ENCODE measurements at places on chromosomes 2 and 18. TPM values are rescaled to one million over a fixed set of nuclear protein-coding genes. Genes with fewer than 3 reads are reported as not detected.

RESP18 gene
- not detected for total RNA-seq

CEBPZOS gene
- 54.4 TPM for total RNA-seq

LYPD6 gene
- 0.14 TPM for total RNA-seq

TFPI gene
- 19.6 TPM for total RNA-seq

DNA sequence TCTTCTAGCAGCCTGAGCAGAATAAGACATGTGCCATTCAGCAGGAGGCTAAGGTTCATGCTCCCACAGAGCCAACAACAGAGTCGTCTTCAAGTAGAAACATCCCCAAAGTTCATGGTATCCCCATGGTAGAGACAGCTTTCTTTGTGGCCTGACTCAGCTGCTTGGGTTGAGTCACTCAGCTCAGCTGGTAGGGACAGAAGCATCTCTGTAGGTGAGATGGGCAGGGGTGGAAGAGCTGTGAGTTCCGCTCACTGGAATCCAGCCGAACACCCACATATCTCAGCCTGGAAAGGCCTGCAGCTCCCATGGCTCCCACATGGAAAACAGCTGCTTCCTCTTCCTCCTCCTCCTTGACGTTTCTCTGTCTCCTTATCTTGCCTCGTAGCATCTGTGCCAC is 792.7 kb downstream of the RNF144A start:
- no peak for DNase-seq
- no peaks in the 10 kb centered on the region for H3K27me3 ChIP-seq
- no peaks in the 10 kb centered on the region for H3K4me1 ChIP-seq
- H3K27ac ChIP-seq: no peak overlapping the region
- no peaks in the 10 kb centered on the region for H3K36me3 ChIP-seq

DNA sequence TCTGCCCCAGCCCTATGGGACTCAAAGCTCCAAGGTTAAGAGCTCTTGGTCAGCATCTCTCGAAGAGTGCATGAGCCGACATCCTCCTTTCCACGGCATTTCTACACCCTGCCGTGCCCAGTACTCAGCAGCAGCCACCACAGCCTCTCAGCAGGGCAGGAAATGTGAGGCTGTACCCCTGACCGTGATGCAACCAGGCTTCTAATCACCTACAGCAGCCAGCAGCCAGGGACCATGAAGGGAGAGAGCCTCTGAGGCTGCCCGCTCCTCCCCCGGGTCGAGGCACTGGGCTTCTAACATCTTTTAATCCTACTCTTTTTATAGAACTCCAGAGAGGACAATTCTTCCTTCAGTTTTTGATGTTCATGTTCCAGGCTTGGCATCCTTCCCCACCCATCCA is 6.5 kb downstream of the CYS1 start:
- H3K36me3 ChIP-seq: no peaks in the 10 kb centered on the region
- no peaks in the 10 kb centered on the region for H3K27me3 ChIP-seq
- H3K4me1 ChIP-seq: peaks cover 6% of the 10 kb centered on the region
- no peak overlapping the region for H3K4me3 ChIP-seq
- no peak for DNase-seq

GRCh38 chr2:240507060-240507777 is 50.6 kb downstream of the ANKMY1 start:
- no peak overlapping the region for H3K4me3 ChIP-seq
- DNase-seq: no peak

DNA sequence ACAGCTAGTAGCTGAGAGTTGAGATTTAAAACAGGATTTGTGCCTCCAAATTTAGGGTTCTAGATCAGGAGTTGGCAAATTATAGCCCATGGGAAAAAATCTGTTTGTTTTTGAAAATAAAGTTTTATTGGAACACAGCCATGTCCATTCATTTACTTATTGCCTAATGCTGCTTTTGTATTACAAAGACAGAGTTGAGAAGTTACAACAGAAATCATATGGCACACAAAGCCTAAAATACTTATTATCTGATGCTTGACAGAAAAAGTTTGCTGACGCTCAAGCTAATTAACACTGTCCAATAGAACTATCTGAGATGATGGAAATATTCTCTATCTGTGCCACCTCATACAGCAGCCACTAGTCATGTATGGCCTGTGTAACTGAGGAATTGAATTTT is 229.1 kb upstream of the RASGRP3 start:
- H3K36me3 ChIP-seq: no peaks in the 10 kb centered on the region
- H3K27me3 ChIP-seq: no peaks in the 10 kb centered on the region
- H3K4me3 ChIP-seq: no peak overlapping the region
- peaks cover 7% of the 10 kb centered on the region for H3K4me1 ChIP-seq
- no peak for DNase-seq

GRCh38 chr2:225429717-225430116 is 30.2 kb downstream of the NYAP2 start:
- H3K36me3 ChIP-seq: no peaks in the 10 kb centered on the region
- H3K4me1 ChIP-seq: no peaks in the 10 kb centered on the region
- H3K27ac ChIP-seq: no peak overlapping the region
- H3K27me3 ChIP-seq: no peaks in the 10 kb centered on the region
- DNase-seq: no peak
- H3K4me3 ChIP-seq: no peak overlapping the region

DNA sequence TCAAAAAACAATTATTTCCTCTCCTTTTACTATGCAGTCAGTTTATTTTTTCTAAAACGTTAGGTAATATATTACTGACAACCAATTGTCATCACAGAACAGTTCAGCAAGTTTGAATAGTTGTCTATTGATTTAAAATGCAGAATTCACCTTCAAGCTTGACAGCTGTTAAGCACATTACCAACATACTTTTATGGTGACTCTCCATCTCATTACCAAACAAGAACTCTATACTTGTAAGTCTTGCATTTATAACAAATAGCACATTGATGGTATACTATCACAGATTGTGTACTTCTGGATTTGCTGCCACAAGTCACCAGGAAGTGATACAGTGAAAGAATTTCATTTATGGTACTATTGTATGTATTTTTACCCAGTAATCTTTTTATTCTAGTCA is 99.4 kb upstream of the PPP1CB start:
- H3K4me3 ChIP-seq: no peak overlapping the region
- H3K36me3 ChIP-seq: no peaks in the 10 kb centered on the region
- no peak for DNase-seq
- H3K27ac ChIP-seq: no peak overlapping the region
- H3K4me1 ChIP-seq: peaks cover 13% of the 10 kb centered on the region

GRCh38 chr2:127347734-127348392 is 39.9 kb downstream of the MAP3K2 start:
- DNase-seq: no peak
- H3K4me3 ChIP-seq: no peak overlapping the region
- H3K4me1 ChIP-seq: peaks cover 23% of the 10 kb centered on the region
- no peak overlapping the region for H3K27ac ChIP-seq
- no peaks in the 10 kb centered on the region for H3K36me3 ChIP-seq
- no peaks in the 10 kb centered on the region for H3K27me3 ChIP-seq

GRCh38 chr2:23900541-23901322 is 26.2 kb downstream of the ATAD2B start:
- no peak for DNase-seq
- H3K4me1 ChIP-seq: peaks cover 48% of the 10 kb centered on the region
- H3K27me3 ChIP-seq: no peaks in the 10 kb centered on the region
- no peak overlapping the region for H3K27ac ChIP-seq
- no peak overlapping the region for H3K4me3 ChIP-seq
